ENCODE measurements at places on chromosomes 11 and 22.

DNA sequence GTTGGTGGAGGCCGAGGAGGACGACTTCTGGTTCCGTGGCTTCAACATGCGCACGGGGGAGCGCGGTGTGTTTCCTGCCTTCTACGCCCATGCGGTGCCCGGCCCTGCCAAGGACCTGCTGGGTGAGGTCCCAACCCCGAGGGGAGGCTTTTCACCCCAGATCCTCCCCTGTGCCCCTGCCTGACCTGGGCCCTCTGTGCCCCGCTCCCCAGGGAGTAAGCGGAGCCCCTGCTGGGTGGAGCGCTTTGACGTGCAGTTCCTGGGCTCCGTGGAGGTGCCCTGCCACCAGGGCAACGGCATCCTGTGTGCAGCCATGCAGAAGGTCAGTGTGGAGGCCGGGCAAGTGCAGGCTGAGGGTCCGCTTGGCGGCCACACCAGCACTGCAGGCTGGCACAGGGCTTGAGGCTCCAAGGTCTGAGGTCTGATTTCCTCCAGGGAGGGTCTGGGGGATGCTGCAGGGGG, 5.1 kb downstream of the MAPK8IP2 start:
- no peak for DNase-seq

DNA sequence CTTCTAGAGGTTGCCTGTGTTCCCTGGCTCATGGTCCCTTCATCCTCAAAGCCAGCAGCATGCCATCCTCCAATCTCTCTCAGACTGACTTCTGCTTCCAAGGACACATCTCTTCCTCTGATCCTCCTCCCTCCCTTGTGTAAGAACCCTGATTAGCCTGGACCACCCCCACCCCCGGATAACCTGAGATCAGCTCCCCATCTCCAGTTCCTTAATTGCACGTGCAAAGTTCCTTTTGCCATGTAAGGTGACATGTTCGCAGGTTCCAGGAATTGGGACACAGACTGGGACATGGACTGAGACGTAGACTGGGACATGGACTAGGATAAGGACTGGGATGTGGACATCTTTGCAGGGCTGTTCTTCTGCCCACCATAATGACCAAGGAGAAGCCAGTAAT, 925.3 kb downstream of the TBC1D22A start:
- DNase-seq: no peak

GRCh38 chr11:44403587-44404273, 93.8 kb upstream of the ALX4 start:
- DNase-seq: no peak

DNA sequence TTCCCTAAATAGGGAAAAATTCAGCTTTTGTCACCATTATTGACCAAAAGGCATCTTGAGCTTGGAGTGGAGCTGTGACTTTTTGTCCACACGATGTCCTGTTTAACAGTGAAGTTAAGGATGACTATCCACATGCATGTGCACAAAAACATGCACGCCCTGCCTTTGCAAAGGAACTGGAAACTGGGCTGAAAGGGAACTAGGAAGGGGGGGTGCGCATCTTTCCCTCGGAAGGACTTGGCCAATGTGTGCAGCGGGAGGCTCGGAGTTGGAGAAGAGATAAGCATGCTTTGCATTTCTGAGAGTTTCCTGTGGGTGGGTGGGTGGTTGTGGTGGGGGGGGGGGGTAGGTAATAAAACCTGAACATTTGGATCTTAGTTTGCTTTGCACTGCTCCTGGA, 411 bp upstream of the KIRREL3 start:
- DNase-seq: no peak

DNA sequence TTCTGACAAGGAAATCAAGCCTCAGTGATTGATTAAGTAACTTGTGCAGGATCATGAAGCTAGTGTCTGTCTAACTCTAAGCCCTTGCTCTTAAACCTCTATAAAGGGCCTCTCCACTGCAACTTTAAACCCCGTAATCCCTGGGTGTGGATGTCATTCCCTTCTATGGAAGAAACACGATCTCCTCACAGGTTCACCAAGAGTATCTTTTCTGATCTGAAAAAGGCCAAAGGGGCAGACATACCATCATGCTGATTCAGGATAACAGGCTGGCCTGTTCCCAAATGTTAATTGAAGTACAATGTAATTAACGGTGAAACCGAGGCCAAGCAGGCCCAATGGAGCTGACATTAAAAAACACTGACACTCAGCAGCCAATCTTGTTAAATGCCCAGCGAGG, 17.1 kb downstream of the TTC12 start:
- DNase-seq: no peak

DNA sequence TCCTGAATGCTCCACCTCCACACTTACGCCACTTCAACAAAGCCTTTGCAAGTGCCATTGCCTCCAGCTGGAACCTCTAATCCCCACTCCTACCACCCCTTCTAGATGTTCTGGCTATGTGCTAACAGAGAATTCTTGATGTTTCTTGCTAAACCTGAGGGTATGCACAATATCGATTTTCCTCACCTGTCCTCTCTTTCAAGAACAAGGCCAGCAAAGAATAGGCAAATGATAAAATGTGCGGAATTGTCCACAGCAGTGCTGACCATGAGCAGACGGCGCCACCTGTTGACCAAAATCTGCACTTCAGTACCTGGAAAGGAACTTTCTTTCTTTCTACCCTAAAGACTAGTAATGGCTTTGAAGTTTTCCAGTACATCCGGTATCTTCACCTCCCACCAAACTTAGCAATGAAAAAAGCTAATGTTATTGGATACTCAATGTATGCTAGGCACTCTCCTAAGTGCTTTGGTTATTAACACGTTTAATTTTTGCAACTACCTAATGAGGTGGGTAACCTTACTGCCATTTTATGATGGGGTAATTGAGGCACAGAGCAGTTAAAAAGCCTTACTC, 3.4 kb downstream of the TIMM10 start:
- DNase-seq: no peak

DNA sequence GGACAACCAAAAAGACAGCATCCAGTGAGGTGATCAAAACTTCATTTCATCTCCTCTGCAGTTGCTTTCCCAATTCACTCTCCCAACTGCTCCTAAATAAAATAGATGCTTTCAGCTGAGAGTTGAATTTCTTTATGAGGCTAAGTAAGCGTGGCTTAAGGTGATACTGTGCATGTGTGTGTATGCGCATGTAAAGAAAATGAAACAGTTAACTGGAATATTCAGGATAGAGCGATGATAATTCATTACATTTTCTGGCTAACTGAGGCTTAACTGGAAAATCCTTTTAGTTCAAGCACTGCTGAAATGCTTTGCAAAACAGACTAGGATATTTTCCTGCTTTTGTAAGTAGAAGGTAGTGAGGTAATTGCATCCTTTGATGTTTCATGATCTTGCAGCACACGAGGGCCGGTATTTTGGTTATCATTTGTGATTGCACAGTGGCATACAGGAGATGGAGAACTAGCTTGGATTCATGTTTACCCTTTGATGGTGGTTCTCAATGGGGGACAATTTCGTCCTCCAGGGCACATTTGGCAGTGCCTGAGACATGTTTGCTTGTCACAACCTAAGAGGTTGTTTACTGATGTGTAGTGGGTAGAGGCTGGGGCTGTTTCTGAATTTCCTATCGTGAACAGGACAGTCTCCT, 71.2 kb downstream of the ZBTB16 start:
- no peak for DNase-seq

DNA sequence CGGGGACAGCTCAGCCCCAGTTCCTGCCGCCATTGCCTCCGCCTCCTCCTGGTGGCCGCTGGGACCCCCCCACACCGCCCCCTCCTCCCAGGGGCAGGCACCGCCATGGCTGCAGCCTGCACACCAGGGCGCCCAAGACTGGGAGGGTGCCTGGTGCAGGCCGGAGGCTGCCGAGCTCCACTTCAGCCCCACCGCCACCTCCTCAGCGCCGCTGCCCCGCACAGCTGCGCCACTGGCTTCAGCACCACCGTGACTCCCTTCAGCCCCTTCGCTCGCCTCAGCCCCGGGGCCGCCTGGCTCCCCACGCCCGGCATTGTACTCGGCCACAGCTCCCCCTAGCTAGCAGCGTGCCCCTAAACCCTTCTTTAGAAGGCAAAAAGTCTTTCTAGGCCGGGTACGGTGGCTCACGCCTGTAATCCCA, 131.1 kb downstream of the CRYBB2 start:
- no peak for DNase-seq

DNA sequence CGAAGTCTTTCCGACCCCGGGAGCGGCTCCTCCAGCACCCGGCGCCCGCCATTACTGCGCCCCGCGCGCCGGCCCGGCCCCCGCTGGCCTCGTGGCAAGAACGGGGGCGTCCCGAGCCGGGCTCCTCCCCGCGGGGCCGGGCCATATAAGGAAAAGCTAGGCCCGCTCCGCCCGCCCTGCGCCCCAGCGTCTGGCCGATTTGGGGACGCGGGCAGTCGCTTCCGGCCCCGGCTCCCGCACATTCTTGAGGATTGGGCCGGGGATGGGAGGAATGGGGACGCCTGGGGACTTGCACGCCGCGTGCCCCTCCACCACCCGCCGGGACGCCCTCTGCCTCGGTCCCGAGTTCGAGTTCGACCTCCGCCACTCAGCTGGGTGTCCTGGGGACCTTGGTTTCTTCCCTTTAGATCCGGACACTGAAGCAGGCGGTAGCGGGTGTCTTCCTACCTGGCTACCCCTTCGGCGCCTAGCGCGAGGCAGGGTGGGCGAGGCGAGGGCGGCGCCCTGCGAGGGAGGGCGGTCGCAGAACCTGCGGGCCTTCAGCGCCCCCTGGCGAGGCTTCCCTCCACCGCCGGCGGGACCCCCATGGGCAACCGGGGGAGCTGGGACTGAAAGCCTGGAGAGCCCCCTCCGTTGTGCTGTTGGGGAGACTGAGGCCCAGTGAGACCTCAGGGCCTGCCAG, 3.8 kb downstream of the SMTN start:
- no peak for DNase-seq

- no peak for DNase-seq
These were observed 4.0 kb downstream of the SIDT2 start for GRCh38 chr11:117182551-117182935.

- DNase-seq: no peak
These were observed 642 bp upstream of the C11orf58 start for GRCh38 chr11:16737818-16738192.

- no peak for DNase-seq
These were observed 243 bp upstream of the SYT9 start for GRCh38 chr11:7251487-7251835.

DNA sequence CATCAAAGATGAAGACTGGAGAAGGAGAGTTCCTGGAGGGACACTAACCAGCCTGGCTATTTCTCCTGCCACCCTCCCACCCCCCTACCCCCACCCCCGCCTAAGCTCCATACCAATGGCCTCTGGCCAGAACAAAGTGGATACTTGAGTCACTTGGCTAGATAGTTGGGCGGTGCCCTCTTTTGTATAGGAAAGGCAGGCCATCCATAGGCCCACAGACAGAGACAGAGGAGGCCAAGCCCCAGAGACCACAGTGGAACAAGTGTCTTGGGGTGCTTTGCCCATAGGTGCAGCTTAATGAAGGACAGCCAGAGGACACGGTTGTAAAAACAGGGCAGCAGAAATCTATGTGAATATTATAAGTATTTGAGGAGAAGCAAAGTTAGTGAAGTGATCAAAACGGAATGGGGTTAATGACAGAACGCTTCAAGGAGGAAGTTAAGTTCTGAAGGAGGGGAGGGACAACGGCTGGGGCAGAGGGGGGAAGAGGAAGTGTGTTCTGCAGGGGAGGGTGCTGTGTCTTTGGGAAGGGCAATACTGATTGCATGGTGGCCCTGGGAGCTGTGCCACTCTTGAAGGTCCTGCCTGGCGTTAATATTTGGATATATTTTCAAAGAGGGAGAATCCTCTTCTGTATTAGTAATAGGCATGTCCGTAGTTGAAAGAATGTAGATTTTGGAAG, 32.7 kb downstream of the FLI1 start:
- no peak for DNase-seq

GRCh38 chr11:12794576-12795230, 120.5 kb downstream of the TEAD1 start:
- DNase-seq: no peak

GRCh38 chr11:7672960-7673723, at the start of gene CYB5R2:
Gene CYB5R2 (minus strand): TSS chr11:7673500. CDS start chr11:7672825, 675 bp downstream.
- DNase-seq: no peak

GRCh38 chr11:83051760-83052671, 19.7 kb downstream of the RAB30 start:
- DNase-seq: peak; percentile 68

GRCh38 chr11:66315921-66316811, 678 bp downstream of the CD248 start:
- no peak for DNase-seq

GRCh38 chr22:37751449-37752188, 54.8 kb downstream of the TRIOBP start:
- DNase-seq: no peak

GRCh38 chr22:30486661-30487115, 14.9 kb upstream of the SEC14L3 start:
- DNase-seq: no peak

DNA sequence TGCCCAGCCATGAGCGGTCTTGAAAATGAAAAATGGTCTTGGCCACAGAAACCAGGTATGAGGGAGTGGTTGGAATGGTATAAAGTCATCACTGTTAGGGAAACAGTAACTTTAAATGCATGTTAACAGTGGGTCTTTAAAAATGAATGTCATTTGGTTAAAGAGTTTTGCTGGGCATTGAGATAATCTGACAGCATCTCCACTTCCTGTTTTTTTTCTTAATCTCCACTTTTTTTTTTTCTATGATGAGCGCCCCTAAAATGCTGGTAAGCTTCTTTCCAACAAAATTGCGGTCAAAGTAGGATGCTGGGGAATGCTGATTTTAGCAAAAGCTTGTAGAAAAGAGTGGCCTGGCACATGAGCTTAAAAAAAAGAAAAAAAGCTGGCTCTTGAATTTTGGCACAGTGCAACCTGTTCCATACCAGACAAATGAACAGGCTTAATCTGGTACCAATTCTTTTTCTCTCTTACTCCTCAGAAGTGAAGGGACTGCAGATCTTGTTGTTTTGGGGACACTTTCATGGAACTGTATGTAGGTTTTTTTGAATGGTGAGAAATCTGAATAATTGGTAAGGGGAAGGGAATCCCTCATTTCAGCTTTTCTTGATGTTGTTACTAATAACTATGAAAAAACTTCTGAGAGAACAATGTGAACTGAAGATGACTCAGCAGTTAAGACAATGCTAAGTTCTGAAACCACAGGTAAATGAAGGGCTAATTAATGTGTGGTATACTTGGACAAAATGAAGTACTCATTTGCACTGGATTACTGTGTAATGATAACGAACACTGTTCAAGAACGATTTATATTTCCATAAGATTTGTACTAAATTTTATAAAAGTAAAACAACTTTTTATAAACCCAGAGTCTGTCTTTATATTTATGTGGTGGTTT, 3.1 kb upstream of the ARHGEF12 start:
- no peak for DNase-seq

DNA sequence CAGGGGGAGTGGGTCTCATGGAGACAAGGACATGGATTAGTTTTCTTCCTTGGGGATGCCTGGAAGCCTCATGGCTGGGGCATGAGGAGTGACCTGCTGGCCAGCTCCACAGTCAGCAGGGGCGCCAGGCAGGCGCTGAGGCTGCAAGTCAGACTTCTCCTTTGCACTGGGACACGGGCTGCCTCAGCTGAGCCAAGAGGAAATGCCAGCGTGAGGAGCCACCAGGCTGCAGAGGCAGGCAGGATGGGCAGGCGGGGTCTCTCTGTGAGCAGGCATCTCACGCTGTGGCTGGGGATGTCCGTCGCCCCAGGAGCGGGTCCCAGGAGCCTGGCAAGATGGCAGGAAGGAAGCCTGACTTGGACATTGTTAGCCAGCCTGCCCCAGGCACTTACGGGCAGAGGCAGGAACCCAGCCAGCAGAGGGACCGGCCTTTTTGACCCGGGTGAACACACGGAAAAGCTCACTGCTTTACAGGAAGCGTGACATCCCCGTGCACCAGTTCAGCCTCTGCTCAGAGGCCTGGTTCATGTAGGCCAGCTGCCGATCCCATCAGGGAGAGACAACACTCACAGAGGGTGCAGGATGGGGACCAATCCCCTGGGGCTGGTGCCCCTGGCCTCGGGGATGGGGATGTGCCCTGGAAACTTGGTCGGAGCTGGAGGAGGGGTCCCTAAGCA, 10.2 kb downstream of the GNB1L start:
- DNase-seq: no peak

Measured in non-pigmented ciliary epithelial cell (primary cell).